ENCODE measurements at places on chromosomes 5 and 9.
A peak's percentile ranks its signal among the peaks of the same experiment; 100 is the strongest.

DNA sequence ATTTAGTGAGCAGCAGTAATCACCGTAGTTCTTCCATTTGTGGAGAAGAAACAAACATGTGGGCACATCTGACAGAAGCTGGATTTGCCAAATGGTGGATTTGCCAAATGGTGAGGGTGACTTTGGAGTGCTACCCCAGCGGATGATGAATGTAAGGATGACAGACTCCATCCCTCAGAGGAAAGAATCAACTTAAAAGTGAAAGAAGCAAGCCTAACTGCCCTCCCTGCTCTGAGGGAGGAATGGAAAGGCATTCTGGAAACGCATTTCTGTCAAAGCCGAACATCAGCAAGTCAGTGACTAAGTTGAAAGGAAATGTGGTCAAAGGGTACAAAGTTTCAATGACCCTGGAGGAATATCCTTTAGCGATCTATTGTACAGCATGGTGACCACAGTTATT lies 143.5 kb downstream of the GPBP1 start:
- no peak for DNase-seq

DNA sequence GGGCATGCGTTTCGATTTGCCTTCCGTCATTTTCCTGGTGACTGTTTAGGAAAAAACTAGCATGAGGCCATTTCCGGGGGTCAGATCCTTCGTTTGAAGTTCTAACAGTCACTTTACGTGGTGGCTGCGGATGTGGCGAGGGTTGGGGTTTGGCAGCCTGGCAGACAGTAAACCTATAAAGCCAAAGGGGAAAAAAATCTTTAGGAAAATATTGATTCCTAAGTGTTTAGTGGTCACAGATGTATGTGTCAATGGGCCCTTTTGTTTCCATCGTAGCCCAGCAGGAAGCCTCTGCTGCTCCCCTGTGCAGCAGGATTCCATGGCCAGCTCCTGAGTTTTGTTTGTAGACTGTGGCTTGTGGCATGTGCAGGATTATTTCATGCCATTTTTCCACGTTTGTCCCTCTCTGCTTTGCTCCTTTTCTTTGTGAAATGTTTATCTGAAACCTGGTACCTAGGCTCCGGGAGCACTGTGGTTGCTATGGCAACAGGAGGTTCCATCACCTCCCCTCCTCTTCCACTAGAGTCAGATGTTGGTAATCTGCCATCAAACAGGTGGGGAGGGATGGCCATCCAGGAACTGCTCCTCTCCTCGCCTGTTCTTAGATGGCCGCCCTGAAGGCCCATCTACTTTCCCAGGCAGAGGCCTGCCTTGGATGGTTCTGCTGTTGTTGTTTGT lies 202.3 kb downstream of the AOPEP start:
- DNase-seq, result peak; percentile 58

GRCh38 chr5:5042806-5043205 lies 97.3 kb upstream of the ADAMTS16 start:
- no peak for DNase-seq

- no peak for DNase-seq
Observed at GRCh38 chr9:78668148-78668832, 371.4 kb downstream of the PSAT1 start.

DNA sequence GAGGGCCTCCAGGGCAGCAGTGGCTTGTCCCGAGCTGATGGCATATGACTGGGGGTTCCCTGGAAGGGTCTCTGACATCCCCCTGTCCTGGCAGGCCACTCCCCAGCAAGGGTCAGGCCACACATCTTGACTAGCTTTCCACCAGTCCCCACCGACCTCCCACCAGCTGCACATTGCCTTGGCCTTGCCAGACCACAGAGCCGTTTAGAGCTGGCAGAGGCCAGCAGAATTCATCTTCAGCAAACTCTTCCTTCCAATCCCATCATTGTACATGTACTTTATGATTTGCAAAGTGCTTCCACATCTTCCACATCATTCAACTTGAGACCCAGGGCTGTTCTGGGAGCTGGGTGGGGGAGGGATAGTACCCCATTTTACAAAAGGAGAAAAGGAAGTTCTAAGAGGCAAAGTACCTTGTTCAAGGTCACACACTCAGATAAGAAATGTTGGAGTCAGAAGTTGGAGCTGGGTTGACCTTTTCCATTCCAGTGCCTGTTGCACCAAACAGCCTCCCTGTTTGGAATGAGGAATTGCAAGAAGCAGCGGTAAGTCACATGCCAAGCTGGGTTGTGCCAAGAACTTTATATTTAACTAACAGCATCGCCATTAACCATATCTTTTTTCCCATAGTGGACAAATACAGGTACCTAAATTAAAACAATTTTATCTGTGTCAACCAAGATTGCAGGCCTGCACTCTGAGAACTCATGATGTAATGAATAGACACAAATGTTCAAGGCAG lies 25.8 kb upstream of the COL15A1 start:
- DNase-seq, result no peak

DNA sequence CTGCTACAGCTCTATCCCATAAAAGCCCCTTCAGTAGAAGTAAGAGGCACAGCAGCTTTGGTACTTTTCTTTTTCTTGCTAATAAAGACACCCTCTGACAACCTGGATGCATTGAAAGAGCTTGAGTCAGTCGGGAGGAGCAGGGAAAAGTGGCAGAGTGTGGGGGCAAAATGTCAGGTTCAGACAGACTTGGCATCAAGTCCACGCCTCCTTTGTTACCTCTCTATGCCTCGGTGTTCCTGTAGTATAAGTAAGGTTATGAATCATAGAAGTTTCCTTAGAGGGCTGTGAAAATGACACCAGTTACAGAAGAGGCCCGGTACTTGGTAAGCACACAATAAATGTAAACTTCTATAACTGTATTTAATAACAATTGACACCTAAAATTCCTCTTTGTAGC lies 133.9 kb downstream of the ESM1 start:
- no peak for DNase-seq

DNA sequence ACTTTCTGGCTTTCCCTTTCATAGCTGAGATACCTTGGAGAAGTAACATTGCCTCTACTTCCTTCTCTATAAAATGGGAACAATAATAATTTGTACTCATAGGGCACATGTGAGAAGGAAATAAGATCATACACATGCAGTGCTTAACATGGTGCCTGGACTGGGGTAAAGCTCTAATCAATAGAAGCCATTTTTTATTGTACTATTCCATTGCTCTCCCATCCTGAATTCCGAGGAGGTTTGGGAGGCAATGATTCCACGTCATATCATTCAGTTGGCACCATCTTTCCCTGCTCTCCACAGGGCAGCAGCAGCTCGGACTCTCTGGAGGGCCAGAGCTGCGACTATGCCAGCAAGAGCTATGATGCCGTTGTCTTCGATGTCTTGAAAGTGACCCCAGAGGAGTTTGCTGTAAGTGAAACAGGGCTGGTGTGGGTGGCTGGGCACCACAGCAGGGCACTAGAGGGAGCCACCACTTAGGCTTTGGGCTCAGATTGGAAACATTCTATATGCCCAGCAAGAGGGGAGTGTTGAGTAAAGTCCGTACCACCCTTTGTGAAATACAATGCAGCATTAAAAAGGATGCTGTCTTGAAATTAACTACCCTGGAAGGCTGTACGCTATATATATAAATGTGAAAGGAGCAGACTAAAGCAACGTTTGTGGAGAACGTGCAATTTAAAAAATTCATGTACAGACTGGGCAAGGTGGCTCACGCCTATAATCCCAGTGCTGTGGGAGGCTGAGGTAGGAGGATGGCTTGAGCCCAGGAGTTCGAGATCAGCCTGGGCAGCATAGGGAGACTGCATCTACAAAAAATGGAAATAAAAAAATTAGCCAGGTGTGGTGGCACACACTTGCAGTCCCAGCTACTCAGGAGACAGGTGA lies 51.2 kb downstream of the RALGPS1 start:
- DNase-seq, result peak; percentile 56

GRCh38 chr5:107289030-107289714 lies 381.6 kb downstream of the EFNA5 start:
- DNase-seq, result no peak

GRCh38 chr5:73763300-73764032 lies 137.5 kb downstream of the ARHGEF28 start:
- DNase-seq, result peak; percentile 41

DNA sequence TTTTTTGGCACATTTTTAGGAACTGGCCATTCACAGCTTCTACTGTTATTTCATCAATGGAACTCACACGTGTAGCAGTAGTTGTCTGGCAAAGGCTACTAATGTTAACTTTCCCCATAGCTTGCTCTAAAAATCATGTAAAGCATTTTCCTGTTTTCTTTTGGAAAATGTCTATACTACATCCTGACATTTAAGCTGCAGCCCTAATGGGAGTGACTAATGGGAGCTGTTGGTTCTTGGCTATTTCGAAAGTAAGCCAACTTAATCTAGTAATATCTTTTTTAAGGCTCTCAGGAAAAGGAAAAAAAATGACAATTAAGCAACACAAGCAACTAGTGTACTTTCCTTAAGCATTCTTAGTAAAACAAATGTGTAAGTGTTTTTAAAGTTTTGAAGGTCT lies 169.2 kb downstream of the SLC12A2 start:
- DNase-seq, result peak; percentile 40

All from fibroblast of skin of abdomen (primary cell).